ENCODE measurements at places on chromosomes 13 and 19.
A peak's percentile ranks its signal among the peaks of the same experiment; 100 is the strongest.

DNA sequence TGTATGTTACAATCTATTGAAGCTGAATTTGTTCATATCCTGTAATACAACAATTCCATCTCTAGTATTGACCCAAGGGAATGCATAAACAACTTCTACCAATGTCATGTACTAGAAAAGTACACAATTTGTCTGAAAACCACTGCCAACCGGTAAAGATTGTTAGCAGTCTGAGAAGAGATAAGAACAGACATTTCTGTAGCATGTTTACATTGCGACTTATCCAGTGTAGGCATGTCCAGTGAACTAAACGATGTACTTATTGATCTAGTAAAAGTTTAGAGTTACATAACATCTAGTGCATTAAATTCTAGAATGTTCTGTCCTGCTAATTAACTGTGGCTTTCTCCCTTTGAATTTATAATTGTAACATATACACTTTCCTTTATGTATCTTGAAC is 425.9 kb downstream of the SLITRK6 start:
- no peak for DNase-seq

DNA sequence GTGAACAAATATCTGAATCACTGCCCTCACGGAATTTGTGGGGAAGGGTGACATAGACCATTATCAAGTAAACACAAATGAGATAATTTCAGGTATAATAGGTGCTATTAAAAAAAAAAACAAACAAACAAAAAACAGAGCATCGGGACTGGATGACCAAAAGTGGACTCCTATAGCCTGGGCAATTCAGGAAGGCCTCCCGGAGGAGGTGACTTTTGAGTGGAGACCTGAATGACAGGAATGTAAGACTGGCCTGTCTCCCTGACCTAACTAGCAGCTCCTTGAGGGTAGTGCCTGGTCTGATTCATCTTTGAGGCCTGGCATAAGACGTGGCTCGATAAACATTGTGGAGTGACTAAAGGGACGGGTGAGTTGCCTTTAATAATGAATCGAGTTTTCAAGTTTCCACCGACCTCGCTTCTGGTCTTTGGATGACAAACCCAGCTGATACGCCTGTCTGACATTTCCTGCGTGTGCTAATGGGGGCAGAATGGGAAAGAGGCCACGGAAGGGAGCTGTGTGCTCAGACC is 6.8 kb downstream of the KLK10 start:
- DNase-seq: no peak

- DNase-seq: no peak
Measured at GRCh38 chr19:54279406-54279962, 1.4 kb downstream of the LILRB2 start.

GRCh38 chr13:33723365-33723764 is 94.6 kb upstream of the RFC3 start:
- DNase-seq: no peak

- DNase-seq: no peak
Measured at GRCh38 chr13:98301721-98302120, 124.7 kb upstream of the RNF113B start.

DNA sequence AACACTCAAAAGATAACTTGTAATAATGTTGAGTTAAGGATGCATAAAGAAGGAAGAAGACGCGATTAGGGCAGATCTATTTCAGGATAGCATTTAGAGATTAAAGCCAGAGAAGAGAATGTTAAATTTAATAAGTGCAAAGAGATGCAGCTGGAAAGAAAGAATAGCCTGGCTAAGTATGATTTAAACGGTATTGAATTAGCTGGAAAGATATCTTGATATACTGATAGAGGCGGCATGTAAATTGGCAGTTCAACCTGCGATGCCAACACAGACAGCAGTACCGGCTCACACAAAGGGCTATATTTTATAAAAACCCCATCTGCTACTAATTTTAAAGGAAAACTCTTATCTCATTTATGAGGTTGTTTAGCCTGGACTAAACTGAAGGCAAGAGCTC is 121.4 kb downstream of the ENOX1 start:
- no peak for DNase-seq

DNA sequence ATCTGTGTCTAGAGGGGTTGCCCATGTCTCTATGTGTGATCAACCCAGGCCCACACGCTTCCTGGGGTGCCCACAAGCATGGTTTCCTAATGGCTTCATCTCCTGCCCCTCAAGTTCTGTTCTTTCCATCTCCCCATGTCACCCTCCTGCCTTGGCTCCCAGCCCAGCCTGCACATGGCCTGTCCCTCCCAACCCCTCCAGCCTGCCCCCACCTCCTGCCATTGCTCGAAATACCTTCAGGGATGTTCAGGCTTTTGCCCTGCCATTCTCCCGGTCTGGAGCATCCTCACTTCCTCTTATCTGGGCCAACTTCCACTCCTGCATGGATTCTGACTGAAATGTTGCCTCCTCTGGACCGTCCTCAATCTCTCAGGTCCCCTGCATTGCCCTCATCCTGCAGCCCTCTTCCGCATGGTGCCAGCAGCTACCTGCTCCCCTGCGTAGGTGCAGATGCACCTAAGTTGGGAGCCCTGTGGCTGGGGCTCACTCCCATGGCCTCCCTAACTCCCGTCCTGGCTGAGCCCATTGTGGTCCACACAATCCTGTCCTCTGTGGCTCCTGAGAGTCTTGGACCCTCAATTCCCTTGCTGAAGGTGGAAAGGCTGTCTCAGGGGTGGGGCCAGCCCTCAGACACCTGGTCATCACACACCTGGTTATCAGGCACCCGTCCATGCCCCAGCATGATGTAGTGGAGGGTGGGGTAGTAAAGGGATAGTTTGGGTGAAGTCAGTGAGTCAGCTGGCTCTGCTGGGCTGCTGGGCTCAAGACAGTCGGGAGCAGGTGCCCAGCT is 152.1 kb downstream of the URI1 start:
- no peak for DNase-seq

DNA sequence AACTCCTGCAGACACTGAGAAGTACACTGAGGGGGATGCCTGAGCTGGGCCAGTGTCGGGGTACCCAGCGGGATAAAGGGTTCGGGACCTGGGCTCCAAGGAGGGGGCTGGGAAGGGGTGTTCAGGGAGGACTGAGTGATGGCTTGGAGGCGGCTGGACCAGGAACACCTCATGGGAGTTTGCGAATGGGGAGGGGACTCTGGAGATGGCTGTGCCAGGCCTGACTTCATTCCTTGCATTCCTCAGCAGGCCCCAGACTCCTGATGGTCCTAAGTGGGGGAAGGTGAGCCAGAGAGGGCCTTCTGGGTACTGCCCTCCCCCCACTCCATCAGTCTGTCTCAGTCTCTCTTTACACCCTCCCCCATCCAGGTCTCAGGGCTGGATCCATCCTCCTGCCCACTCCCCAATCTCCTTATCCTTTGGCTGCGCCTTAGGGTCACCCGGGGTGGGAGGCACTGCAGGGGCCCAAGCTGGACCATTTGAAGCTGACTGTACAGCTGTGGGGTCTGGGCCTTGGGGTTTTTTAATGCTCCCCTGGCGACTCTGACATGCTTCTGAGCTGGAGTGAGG is 13.8 kb downstream of the PAK4 start:
- DNase-seq: no peak

DNA sequence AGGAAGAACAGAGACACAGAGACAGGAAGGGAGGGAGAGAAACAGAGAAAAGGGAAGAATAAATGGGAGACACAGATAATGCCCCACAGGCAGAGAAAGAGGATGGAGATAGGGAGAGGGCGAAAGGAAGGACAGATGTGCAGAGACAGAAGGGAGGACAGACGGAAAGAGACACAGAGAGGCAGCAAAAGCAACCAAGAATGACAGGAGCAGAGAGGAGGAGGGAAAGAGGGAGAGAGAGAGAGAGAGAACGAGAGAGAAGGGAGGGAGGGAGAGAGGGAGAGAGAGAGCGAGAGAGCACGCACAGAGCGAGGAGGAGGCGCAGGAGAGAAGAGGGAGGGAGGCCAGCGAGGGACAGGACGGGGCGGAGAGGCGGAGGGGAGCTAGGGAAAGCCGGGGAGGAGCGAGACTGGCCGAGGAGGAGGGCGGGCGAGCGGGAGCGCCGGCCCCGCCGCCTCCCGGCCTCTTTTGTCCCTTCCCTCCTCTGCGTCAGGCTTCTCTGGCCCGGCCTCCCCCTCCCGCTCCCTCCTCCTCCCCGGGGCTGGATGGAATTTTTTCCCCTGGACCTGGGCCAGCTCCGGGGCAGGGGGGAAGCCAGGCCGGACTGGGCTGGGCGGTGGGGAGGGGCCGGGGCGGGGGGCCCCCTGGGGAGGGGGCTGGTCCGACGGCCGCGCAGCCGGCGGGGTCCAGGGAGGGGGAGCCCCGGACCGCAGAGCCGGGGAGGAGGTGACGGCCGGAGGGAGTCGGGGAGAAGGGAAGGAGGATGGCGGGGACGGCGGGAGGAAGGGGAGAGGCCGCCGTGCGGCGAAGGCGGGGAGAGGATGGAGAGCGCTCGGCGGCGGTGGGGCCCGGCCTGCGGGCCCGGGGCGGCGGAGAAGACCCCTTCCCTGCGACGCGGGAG is 4.2 kb upstream of the SPACA6 start:
- no peak for DNase-seq

DNA sequence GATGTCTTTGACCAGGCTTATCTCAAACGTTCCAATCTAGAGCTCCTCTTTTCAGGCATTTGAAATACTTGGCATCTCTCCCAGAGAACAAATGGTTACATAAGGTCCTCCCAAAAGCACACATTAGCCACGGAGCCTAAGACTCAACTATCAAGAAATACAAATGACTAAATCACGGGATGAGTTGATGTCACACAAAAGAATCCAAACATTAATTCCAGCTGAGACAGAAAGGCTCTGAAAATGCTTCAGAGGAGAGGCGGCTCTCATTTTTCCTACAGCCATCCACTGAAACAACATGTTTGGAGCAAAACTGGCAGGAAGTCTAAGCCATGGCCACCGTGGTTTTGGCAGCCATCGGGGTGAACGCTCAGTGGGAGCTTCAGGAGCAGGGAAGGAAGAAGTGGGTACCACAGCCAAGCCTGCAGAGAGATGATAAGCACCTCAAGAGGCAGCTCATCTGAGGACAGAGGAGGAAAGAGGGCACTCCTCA is 122.5 kb downstream of the STK24 start:
- DNase-seq: no peak

GRCh38 chr13:35741657-35742056 is 265.2 kb upstream of the MAB21L1 start:
- no peak for DNase-seq

- DNase-seq: no peak
Measured at GRCh38 chr13:53499576-53500133, 471.0 kb downstream of the OLFM4 start.

- peak; percentile 68 for DNase-seq
Measured at GRCh38 chr19:1259206-1259875, 9.8 kb upstream of the CIRBP start.

DNA sequence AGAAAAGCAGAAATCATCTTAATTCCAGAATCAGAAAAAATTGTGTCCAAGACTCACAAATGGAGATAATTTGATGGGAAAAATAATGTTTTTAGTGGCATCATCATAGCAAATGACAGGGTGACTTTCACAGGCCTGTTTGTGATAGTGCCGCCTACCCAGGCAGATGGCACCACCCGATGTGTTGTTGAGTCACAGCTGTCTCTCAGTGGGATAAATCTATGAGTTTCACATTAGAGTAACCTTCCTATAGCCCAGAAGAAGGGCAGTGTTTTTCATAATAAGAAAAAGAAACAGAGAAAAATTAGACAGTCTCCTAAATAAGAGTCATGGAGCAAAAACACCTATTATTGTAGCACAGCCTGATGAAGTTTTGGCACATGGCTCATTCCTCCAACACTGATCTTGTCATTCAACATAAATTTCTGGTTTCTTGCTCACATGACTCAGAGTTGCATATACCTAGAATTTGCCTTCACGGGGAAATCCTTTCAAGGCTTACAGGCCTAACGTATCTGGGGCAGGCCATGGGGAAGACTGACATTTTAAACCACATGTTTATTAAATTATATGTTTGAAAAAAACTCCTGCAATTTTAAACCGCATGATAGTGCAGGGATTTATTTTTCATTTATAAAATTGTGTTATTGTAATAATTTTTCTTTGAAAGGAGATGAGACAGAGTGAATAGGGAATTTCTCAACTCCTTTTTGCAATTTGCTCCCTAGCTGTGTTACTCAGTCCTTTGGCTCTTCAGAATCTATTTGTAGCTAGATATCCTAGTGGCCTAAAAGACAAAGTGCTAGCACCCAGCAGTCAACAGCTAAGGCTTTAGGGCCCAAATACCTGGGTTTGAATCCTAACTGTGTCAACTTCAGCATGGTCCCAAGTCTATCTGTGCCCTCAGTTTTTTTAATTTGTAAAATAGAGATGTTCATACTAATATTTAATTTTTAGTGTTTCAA is 393.7 kb downstream of the NDFIP2 start:
- DNase-seq: no peak

DNA sequence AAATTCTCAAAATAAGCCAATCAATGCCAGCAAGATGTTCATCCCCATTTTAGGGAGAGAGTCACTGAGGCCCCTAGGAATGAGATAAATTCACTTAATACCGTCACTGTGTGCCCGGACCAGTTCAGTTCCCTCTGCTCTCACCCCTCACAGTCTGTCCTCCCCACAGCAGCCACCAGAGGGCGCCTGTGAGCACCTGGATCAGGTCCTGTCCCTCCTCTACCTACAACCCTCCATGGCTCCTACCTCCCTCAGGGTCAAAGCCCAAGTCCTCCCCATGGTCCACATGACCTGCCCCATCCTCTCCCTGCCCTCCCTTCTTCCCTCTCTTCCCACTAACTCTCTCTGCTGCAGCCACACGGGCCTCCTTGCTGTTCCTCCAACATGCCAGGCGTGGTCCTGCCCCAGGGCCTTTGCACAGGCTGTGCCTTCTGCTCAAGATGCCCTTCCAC is 42.0 kb upstream of the NFIC start:
- peak; percentile 64 for DNase-seq

- DNase-seq: no peak
Measured at GRCh38 chr13:109370496-109370895, 415.9 kb downstream of the IRS2 start.

DNA sequence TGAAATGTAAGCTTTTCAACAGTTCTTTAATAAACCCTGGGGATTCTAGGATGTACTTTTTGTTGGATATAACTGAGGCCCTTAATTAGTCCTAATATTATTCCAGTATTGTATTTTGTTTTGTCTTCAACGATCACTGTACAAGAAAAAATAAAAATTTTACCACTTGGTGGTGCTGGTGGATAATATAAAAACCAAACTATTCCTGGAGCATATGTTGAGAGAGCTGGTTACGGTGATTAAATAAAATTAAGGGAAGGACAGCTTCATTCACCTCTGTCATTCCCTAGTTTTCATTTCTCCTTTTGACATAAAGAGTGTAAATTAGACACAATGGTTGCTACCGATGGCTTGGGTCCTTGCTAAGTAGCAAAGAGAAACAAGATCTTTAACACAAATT is 598.6 kb upstream of the PCDH20 start:
- DNase-seq: no peak

All from effector memory CD4-positive, alpha-beta T cell (primary cell).